Renal pelvis (tissue), 12 donors: ENCODE measurements at places on chromosomes 1 and 21. TPM values are rescaled to one million over a fixed set of nuclear protein-coding genes. Genes with fewer than 3 reads are reported as not detected.

OR6K3 gene
- polyA plus RNA-seq, result 0.06 TPM

SPATA1 gene
- polyA plus RNA-seq, result 1.5 TPM

LPAR3 gene
- polyA plus RNA-seq, result 0.87 TPM

ASCL5 gene
- polyA plus RNA-seq, result 0.36 TPM

PPIAL4G gene
- 0.05 TPM for polyA plus RNA-seq

KRTAP13-3 gene
- not detected for polyA plus RNA-seq

LRRN2 gene
- 14.9 TPM for polyA plus RNA-seq

CHIA gene
- polyA plus RNA-seq, result not detected

GRCh38 chr1:241647658-241648057 is 4.4 kb upstream of the WDR64 start:
- no peak for DNase-seq

- DNase-seq, result no peak
Measured at GRCh38 chr21:31879241-31879650, 6.4 kb downstream of the HUNK start.

DNA sequence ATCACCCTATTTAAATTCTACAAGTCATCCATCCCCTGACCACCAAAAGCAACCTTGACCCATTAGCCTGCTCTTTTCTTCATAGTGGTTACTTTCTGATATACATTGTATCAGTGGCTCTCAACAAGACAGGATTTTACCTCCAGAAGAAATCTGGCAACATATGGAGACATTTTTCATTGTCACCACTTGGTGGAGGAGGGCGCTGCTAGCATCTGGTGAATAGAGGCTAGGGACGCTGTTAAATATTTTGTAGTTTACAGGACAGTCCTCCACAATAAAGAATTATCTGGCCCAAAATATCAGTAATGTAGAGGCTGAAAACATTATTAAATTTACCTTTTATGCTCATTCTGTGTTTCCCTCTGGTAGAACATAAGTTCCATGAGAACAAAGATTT is 6.1 kb downstream of the HSPA13 start:
- no peak for DNase-seq

DNA sequence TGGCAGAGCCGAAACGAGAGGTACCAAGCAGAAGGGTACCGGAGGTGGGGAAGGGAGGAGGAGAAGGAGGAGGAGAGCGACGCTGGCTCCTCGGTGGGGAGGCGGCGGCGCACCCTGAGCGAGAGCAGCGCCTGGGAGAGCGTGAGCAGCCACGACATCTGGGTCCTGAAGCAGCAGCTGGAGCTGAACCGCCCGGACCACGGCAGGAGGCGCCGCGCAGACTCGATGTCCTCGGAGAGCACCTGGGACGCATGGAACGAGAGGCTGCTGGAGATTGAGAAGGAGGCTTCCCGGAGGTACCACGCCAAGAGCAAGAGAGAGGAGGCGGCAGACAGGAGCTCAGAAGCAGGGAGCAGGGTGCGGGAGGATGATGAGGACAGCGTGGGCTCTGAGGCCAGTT is 32.4 kb downstream of the STYXL2 start:
- no peak for DNase-seq

DNA sequence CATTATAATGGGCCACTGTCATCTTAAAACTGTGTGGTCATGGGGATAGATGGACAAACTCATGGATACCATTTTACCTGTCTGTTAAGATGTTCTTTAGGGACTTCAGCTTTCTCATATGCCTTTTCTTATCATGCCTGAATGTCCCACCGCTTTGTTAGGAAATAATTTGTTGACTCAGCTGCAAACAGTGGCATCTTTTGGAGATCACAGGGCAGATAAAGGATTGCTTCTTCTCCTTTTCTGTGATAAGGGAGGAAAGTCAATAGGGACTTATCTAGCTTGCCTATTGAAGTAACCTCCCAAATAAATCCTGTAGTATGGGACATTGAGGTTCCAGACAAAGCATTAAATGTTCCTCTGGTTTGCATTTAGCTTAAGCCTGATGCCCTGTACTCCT is 79.8 kb upstream of the KIAA0040 start:
- no peak for DNase-seq

DNA sequence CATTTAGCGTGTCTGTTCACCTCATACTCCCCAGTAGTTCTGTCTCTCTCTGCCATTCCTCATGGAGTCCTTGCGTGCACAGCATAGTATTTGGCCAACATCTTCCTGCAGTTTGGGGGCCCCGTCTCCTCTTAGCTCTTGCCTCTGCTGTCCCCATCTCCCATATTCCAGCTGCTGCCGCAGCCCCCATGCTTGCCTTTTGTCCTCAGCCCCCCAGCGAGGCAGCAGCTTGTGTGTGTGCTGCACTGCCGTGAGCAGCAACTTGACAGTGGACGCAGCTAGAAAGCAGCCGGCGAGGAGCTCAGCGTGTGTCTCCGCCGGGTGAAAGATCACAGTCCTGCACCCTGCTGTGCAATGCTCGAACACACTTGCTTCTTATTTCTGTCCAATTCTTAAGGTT is 164.2 kb upstream of the COL6A1 start:
- no peak for DNase-seq

DNA sequence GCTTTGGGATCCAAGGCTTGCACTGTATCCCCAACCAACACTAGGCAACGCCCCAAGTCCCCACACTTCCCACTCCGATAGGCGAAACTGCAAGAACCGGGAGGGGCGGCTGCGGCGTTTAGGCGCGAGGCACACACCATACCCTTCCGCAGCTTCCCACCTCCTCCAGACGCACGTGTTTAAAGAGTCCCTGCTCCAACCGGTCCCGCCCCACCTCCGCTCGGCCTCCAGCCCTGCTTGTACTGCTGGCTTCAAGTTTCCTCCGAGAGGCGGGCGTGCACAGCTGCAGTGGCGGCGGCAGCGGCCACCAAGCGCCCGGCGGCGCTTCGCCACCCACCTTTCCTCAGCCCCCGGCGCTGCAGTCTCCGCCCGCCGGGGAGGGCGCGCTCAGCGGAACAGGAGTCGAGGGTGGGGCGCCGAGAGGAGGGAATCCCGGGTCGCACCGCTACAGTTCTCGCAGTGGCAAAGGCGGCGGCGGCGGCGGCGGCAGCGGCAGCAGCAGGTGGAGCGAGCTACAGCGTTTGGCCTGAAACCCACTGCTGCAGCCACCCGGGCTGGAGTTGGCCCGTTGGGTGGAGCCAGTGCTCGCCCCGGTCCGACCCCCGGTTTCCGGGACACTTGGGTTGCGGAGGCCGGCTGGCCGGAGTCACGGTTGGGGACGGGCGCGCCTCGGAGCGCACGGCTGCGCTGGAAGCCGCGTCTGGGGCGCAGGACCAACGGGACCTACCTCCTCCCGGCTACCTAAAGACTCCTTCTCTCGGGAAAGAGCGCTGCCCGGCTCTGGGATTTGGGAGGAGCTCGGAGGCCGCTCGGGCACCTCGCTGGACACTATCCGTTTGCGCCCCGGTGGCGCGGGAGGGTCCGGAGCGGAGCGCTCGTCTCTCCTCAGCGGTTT is at the start of gene CNIH3:
Gene CNIH3, plus strand, starts transcription at position 457 of the 895 bp plus-strand sequence. CDS start 858 bp downstream, outside the sequence.
- DNase-seq, result peak; percentile 79

DNA sequence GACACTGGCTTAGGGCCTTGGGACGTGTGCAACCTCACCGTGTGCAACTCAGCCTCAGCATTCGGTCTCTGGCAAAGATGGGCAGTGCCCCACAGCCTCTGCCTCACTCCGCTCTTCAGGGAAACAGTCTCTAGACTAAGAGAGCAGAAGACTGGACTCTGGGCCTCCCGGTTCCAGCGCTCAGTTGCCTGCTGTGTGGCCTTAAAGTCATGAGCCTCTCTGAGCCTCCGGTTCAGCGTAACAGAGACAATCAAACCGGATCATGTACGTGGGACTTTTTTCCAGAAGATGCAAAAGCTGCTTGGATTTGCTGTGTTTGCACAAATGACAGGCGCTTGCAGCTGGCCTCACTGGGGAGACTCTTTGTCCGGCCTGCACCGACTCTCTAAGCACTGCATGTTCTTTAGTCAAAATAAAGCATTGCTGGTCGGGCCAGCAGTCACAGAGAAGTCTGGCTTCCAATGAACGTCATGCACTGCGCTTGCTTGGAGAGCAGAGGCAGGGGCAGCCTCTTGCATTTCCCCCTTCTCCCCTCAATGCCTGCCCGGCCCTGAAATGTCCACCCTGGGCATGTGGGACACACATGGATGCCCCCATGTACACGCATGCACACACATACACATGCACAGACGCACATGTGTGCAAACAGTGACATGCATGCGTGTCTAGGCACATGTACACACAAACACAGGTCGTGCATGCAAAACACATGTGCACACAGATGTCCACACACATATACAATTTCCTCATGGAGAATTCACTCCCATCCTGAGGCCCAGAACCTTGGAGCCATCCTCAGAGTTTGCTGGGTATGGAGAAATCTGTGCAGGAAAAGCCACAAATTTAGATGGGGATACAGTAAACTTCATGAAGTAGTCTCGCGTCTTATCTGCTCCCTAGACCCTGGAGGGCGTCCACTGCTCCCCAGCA is 152.4 kb downstream of the PRDM16 start:
- no peak for DNase-seq

GRCh38 chr21:46661642-46662366 is 26.3 kb downstream of the PRMT2 start:
- no peak for DNase-seq

DNA sequence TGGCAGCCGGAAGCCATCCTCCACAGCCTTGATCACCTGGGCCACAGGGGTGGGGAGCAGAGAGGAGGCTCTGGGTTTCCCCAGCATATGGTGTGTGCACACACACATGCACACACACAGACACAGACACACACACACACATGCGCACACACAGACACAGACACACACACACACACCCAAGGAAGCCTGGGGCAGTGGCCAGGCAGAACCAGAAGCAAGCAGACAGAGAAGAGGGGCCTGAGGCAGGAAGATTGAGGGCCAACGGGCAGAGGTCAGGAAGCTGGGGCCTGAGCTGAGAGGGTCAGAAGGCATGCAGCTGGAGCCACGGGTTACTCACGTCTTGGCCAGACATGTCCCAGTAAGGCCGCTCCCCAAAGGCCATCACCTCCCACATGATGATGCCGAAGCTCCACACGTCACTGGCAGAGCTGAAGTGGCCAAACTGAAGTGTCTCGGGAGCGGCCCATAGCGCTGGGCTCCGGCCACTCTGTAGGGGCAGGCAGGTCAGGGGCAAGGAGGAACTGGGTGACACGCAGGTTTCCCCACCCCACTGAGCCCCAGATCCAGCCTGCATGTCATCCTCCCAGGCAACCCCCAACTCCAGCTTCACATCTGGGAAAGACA is 27.4 kb downstream of the CDCA8 start:
- DNase-seq, result no peak

- DNase-seq, result peak; percentile 15
Measured at GRCh38 chr1:75293270-75293669, 159.1 kb downstream of the LHX8 start.

DNA sequence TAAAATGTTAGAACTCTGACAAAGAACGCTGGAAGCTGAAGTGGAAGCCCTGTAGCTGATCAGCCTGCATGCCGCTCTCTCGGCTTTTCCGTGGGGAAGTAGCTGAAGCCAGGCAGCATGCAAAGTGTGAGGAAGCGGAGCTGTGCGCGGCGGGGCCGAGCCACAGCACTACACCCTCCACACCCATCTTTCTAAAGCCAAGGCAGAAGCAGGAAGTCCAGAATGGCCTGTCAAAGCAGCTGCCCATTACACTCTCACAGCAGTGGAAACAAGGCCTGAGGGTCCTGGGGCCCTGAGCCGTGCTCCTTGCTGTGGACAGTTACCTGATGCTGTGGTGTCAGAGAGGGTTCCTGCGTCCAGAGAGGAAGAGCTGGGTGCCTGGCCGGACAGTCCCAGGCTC is 69.6 kb downstream of the UBR4 start:
- DNase-seq, result no peak

DNA sequence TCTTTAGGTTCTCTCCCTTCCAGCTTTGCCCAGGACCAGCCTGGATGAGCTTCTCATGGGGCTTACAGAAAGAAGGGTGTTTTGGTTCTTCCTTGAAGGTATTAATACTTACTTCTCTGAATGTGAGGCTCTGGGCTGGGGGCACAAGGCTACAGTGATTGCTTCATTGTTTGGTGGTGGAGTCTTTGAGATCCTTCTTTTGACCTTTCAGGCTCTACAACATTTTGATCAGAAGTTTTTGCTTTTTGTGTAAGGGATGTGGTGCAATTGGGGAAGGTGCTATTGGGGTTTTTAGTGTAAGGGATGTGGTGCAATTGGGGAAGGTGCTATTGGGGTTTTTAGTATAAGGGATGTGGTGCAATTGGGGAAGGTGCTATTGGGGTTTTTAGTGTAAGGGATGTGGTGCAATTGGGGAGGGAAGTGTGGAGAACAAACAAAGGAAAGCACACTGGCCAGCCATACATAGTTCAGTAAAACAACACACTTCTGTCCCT is 103.6 kb upstream of the IVNS1ABP start:
- no peak for DNase-seq

DNA sequence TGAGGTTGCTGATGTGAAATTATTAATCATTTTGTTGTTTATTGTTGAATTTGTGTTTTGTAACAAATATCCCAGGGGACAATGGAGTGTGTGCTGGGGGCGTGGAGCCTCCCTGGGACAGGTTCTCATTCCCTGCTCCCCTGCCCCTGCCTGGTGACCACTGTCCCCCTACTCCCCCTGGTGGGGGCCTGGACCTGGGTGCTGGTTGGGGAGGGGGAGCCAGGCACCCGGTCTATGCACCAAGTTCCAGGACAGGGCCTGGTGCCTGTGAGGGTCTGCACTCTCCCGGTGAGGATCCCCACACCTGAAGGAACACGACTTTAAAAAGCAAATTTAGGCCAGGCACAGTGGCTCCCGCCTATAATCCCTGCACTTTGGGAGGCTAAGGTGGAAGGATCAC is 42.4 kb downstream of the CHD5 start:
- DNase-seq, result no peak

- DNase-seq, result no peak
Measured at GRCh38 chr1:151993084-151993733, 450 bp downstream of the S100A10 start.

DNA sequence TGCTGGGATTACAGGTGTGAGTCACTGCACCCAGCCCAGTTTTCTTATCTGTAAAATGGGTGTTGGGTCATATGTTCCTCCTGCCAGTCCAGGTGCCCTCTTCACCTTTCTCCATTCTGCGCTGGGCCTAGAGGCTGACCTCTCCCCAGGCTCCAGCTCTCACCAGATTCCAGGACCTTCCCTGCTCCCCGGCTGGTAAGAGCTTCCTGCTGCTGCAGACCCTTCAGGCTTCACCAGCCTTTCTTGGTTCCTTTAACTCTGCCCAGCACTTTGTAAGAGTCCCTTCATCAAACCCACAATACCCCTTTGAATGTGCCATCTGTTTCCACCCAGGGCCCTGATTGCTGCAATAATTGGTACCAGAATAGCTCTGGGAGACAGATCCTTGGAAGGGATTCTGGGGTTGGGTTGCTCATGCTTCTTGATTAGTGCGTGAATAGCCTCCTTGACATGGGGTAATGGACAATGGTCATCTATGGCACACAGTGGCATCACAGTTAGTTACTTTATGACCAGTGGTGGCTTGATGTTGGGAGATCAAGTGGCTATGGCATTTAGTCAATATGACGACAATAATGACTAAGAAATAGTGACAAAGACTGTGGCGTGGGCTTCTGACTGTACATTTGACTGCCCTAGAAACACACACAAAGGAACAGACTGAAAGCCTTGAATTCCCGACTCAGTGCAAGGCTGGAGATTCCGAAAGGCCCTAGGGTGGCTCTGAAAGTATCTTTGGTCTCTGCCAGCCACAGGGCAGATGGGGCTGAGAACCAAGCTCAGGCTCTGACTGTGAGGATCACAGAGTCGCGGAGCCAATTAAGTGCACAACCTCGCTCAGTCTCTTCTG is 67.3 kb downstream of the SLC9A1 start:
- DNase-seq, result no peak

GRCh38 chr1:40592107-40592803 is 60.8 kb downstream of the ZNF684 start:
- peak; percentile 11 for DNase-seq
